ENCODE measurements at places on chromosomes 16 and 17.

- DNase-seq = no peak
Observed at GRCh38 chr17:65515512-65515911, 45.9 kb downstream of the AXIN2 start.

DNA sequence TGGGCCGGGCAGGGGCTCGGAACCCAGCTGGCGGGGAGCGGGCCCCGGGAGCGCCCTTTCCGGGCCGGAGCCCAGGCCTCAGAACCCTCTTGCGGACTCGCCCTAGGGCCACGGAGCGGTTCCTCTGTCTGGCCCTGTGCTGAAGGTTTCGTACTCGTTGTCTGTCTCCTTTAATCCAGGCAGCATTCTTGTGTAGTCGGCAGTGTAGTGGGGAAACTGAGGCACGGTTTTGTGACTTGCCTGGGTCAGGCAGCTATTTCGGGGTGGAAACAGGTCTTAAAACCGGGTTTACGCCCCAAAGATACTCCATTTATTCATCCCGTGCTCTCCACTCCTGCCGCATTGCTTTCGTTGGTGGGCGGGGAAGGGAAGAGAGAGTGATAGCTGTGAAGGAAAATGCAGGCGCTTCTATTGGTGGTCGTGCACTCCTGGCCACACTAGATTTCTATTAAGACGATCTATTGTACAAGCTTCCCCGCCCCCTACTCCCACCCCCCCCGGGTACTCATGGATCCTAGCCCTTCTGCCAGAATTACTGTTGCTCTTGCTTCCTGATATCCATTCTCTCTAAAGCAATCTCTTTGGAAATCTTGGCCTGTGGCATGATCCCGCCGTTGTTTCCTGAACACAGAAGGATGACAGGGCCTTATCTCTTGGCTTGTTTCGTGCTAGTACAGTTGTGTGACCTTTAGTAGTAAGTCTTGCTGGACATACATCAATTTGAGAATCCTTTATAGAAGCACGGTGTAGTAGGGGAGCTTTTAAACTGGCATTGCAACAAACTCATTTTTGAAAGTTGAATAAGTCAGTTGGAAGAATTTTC, 751 bp downstream of the DCAF7 start:
- peak; percentile 33 for DNase-seq

DNA sequence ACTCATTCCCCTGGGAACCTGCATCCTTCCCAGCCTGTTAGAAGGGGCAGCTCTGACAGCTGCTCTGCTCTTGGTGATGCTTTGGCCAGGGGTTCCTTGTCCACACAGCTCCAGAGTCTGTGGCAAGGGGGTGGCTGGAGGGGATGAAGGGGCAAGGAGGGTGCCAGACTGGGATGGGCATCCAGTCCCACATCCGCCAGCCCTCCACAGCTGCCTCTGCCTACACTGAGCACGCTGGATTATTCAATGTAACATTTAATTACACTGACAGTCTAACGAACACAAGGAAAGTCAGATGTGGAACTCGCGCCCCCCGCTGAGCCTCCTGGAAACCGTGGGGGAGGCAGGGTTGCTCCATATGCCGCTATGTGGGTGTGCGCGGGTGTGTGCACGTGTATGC, 101.1 kb downstream of the C16orf78 start:
- DNase-seq = no peak

DNA sequence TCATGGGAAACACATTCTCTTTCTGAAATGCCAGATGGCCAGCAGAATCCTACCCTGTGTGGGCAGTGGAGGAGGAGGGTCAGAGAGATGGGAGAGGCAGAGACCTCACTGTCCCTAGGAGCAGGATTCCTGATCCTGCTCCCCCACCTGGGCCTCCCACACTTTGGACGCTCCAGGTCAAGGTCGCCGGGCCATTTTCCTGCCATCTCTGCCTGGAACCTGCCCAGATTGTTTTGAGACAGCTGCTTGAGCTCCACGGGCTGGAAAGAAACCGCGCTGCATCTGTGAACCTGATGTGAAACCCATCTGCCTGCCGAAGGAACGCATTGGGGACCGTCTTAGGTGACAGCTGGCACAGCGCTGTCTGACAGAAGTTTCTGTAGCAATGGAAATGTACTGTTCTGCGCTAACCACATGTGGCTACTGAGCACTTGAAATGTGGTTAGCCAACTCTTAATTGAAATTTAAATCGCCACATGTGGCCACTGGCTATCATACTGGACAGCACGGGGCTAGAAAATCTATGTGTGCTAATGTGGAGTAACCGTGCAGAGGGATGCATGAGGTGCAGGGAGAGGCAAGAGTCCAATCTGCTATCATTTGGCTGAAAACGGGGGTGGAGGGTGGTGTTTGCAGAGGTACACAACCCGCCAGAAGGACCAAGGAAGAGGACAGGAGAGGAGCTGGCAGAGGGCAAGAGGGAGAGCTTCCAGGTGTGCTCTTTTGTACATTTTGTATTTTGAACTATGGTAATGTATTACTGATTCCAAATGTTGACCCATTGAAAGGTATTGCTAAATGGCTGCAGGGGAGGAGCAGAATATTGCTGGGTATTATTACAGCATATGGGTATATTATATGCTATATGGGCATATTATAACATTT, 15.4 kb upstream of the NUBP1 start:
- no peak for DNase-seq

- DNase-seq = no peak
Observed at GRCh38 chr17:81115219-81115618, 50.1 kb upstream of the PVALEF start.

GRCh38 chr16:47461598-47462266, 601 bp downstream of the PHKB start:
- DNase-seq = peak; percentile 68
